Activated B cell treated with CpG ODN at 0.5 μM for 24 hours (primary cell): ENCODE measurements at places on chromosomes 3 and 15.
A peak's percentile ranks its signal among the peaks of the same experiment; 100 is the strongest.

DNA sequence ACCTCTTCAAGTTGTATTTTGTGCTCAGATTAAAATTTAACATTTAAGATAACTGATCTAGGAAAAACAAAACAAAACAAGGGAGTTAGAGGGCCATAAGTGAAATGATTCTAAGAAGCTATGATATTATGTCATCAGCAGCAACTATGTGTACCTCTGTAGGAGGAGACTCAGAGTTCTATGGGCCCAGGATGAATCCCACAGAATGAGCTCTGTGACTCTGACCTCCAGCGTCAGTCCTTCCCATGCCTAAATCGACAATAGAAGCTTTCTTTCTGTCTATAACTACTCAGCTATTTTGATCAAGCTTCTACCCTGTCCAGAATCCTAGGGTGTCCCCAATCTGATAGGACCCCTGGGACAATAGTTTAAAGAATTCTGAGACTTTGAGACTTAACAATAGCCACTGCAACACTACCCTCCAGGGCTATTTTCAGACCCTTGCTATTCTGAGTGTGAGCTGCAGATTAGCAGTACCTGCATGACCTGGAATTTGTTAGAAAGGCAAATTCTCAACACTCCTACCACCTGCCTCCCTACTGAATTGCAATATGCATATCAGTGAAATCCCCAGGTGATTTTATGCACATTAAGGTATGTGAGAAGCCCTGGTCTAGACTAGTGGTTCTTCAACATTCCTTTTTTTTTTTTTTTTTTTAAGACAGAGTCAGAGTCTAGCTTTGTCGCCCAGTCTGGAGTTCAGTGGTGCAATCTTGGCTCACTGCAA is 66.7 kb downstream of the ARHGAP31 start:
- DNase-seq: no peak

- DNase-seq: no peak
Measured at GRCh38 chr3:69329892-69330291, 56.0 kb downstream of the FRMD4B start.

GRCh38 chr3:144553301-144553700 is 581.7 kb downstream of the DIPK2A start:
- DNase-seq: no peak

DNA sequence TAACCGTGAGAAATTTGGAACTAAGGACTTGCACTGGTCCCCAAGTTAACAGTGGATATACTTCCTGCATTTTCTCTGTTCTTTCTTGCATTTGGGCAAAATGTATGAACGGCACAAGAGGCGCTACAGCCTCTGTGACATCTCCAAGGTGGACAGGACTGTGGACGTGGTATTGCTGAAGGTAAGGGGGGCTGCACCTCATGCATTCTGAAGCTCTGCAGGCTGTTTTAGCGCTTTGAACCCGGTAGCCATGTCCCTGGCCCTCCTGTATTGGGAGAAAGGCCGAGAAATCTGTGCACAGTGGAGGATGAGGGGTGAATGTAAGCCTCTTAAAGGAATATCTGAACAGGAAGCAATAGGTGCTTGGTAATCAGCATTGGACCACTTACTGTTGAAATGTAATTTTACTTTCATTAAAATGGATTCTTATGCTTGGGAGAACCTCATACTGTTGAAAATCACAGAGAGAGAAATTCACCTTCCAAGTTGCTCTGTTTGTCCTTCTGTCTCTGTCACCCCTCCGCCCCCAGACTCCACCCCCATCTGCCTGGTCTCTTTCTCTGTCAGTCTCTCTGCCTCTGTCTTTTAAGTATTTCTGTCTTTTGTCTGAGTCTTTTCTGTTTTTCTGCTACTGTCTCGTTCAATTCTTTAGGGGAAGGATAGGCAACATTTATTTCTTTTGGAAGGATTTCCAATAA is 174.6 kb downstream of the KLHL25 start:
- no peak for DNase-seq

GRCh38 chr15:70815604-70816003 is 38.4 kb downstream of the LARP6 start:
- no peak for DNase-seq

GRCh38 chr3:15766406-15766805 is 31.4 kb downstream of the ANKRD28 start:
- no peak for DNase-seq

DNA sequence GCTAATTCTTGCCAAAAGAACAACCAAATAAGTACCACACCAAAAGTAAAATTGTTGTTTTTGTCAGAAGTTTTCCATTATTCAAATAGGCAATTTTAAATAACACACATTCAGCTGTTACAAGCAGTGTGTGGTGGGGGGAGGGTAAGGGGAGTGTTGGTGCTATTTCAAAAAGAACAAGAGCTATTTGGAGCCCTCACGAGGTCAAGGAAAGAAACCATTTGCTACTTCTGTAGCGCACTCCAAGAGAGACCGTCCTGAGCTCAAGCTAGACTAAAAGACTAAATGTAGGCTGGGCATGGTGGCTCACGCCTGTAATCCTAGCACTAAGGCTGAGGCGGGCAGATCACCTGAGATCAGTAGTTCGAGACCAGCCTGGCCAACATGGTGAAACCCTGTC is 21.2 kb upstream of the IGF2BP2 start:
- DNase-seq: no peak

DNA sequence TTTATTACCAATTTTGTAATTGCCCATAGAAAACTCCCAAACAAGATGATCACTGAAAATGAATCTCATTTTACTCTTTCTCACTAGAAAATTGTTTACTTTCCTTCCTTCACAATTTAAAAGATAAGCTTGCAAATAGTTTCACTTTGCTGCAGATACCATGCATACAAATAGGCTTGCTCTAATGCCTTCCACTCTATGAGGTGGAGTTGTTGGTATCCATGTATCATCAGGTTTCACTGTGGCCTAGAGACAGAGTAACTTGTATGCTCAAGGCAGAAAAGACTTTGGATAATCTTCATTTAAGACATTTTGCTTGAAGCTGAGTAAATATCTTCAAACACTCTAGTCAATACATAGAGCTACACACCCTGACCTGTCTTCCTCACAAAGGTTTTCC is 60.8 kb downstream of the RYK start:
- no peak for DNase-seq

DNA sequence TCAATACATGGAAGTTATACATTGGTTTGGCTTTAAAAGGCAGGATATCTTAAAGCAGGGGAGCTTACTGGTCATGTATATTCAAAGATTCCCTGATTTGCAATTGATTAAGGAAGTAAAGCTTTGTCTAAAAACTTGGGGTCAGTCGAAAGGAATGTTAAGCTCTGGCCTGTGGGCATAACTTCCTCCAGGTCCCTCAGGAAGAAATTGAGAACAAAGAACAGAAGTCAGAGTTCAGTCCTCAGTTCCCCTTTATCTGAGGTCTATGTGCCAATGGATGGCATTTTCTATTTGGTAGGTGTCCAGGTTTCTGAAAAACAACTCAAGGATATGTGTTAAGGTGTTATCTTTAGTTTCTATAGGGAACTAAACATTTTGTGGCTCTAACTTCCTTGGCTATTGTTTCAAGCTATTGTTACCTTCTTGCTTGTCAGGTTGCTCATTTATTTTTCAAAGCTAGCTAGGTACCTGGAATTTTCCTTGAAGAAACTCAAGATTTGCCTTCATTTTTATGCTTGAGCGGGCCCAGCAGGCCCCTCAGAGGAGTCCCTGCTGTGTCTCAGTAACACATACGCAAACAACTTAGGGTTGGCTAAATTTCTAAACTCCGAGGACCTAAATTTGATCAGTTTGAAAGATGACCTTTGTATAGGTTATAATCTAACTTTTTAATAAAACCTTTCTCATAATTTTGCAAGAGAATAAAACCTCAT is 135.0 kb upstream of the UBE2E2 start:
- DNase-seq: no peak

DNA sequence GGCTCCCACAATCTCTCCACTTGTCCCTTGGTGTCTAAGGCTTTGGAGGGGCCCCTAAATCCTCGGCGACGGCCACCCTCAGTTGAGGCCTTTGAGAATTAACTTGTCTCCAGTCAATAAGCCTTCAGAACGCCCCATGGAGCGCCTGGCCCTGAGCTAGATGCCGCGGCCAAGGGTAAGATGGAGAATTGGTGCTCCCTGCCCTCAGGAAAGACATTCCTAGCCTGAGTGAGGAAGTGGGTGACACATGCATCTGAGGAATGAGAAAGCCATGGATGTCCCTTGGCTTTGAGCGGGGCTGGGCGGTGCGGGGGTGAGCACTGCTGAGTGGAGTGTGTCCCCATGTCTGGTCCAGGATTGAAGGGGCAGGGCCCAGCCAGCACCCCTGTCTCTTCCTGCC is 13.3 kb downstream of the ITIH4 start:
- DNase-seq: no peak

GRCh38 chr15:101175401-101175800 is 76.4 kb downstream of the CHSY1 start:
- no peak for DNase-seq

DNA sequence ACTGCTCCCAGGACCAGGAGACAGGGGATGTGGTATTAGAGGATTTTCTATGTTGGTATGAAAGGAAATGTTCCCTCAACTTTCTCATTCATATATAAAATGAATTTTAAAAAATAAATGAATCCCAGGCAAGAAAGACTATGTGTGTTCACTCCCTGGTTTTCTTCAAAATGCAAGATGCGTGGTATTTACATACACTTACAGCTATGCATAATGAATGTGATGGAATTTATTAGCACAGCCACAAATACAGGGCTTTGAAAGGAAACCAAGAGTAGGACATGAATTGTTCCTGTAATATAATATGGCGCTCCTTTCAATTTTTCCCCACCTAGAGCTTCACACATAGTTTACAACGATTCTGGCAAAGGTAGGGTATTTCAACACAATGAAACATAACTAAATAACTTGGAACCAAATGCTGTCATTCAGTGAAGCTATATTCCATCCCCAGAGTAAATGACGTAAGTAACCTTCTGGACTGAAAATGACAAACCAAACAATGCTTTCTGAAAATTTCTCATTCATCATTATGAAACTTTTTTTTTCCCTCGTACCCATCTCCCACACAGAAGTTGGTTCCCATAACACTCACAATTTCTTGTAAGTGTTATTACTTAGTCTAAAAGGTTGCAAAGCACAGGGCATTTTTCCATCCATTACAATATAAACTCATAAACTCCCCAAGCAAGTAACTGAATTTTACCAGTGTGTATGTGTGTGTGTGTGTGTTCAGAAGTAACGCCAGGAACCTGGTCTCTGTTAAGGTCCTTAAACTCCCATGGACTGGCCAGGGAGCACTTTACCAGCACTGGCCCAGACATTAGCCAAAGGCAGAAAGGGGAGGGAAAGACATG is 41.8 kb downstream of the CBLB start:
- DNase-seq: no peak

- no peak for DNase-seq
Measured at GRCh38 chr3:111714305-111714704, 119.2 kb upstream of the ZBED2 start.

DNA sequence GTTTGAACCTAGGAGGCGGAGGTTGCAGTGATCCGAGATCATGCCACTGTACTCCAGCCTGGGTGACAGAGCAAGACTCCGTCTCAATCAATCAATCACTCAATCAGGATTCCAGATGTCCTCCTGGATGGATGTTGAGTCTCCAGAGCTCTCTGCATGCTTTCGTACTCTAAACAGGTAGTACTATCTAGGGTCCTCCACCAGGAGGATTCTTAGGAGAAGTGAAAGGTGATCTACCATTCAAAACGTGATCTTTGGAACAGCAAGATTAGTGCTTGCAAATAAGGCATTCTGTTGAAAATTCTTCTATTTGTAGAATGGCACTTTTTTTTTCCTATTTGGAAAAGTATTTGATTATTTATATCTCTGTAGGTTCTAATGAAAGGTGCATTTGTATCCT is 34.3 kb downstream of the CNOT10 start:
- no peak for DNase-seq

DNA sequence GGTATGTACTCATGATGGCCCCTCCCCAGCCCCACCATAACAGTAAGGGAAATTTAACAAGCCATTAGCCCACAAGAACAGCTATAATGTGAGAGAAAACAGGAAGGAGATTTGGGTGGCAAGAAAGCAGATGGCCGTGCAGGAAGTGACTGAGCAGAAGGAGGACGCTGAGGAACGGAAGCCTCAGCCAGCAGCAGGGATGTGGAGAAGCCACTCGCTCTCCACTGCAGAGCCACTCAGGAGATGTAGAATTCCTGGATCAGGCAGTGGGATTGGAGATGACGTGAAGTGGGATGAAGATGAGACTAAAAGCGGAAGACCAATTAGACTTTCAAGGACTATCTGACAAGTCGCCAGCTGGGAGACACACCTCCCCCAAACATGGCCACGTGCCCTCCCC is 31.2 kb downstream of the PRR23E start:
- DNase-seq: no peak

DNA sequence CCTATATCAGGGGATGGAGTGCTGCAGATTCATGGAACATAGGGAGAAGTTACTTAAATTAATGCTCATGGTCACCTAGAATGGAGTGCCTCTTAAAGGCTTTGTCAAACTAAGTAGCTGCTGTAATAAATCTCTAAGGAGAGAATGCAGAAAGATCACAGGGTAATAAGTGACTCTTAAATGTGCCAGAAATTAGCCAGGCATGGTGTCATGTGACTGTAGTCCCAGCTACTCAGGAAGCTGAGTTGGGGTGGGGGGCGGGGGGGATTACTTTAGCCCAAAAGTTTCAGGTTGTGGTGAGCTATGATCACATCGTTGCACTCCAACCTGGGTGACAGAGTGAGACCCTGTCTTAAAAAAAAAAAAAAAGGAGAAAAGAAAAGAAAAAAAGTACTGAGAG is 90.9 kb upstream of the ASB14 start:
- DNase-seq: no peak

DNA sequence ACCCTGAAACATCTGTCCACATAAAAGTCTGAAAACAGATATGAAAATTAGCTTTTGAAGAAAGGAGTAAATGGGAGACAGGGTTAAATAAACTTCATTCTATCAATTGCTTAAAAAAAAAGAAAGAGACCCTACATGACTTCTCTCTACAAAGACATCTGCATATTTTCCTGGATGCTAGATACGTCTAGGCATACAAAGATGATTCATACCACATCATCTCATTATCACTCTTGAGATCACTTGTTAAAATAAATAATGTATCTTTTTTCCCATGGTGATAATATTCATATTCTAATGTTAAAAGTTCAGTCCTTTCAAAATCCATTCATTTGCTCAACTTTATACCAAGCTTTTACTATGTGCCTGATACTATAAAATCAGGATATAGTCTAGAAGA is 295.8 kb downstream of the MAGI1 start:
- DNase-seq: no peak

DNA sequence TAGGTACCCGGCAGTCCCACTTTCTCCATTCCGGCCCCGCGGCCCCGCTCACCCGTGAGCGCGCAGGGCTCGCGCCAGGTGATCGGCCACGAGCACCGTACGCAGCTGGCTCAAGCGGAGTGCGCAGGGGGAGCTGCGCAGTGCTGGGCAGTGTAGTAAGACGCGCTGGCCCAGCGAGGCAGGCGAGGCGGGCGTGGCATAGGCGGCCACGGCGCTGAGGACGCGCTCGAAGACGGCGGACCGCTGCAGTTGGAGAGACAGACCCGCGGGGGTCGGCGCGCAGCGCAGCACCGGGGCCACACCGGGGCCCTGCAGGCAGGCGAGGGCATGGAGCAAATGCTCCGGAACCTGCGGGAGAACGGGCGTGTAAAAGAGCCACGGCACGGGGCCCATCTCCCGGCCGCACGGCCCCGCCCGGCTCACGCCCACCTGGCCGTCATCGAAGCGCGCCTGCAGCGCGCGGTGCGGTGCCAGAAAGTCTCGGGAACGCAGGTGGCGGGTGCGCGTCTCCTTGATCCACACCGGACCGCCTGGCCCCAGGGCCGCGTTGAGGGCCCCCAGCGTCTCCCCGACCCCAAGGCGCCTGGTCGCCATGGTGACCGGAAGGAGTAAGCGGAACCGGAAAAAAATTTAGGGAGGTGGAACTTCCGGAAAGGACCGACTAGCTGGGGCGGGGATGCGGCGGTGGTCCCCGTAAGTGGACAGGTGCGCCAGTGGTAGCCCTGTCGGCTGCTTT is at the start of gene DALRD3:
DALRD3 (minus strand) TSS at position 610 of the 736 bp plus-strand sequence; CDS start at position 594, 16 bp downstream.
- peak; percentile 64 for DNase-seq
